Activated CD4-positive, CD25-positive, alpha-beta regulatory T cell (primary cell): ENCODE measurements at places on chromosomes 3 and 15.

DNA sequence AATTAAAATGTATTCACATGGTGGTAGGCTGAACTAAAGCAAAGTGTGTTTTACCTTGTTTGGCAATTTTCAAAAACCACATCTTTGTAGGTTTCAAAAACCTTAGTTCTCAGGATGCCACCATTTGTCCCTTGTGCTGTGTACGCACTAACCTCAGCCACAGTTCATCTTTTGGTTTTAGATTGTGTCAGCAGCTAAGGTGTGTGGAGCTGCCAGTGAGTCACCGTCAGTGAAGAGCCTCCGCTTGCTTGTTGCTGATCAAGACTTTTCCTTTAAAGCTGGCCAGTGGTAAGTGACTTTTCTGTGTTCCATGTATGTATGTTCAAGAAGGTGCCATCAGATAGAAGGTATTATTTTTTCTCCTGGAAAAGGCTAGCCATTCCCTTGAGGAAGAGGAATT, 21.1 kb downstream of the OXNAD1 start:
- peak; percentile 18 for DNase-seq

DNA sequence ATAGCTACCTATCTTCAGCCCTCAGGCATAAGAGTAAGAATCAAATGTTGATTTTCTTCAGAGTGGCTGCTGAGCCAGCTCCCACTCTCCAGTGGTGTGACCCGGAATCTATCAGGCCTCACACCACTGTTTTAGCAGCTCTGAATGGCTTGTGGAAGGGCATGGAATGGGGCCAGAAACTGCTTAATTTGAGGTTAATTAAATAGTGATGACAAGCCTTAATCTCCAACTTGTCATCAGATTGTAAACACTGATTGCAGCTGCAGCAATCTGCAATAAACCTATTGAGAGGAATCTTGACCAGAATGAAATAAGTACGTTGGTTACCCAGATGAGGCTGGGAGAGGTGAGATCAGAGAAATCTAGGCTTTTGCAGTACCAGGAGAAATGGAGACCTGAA, 317.4 kb downstream of the FHIT start:
- no peak for DNase-seq

- no peak for DNase-seq
Measured at GRCh38 chr3:112709911-112710310, 69.0 kb upstream of the CCDC80 start.

- no peak for DNase-seq
Measured at GRCh38 chr3:47978386-47978785, 37.8 kb downstream of the MAP4 start.

DNA sequence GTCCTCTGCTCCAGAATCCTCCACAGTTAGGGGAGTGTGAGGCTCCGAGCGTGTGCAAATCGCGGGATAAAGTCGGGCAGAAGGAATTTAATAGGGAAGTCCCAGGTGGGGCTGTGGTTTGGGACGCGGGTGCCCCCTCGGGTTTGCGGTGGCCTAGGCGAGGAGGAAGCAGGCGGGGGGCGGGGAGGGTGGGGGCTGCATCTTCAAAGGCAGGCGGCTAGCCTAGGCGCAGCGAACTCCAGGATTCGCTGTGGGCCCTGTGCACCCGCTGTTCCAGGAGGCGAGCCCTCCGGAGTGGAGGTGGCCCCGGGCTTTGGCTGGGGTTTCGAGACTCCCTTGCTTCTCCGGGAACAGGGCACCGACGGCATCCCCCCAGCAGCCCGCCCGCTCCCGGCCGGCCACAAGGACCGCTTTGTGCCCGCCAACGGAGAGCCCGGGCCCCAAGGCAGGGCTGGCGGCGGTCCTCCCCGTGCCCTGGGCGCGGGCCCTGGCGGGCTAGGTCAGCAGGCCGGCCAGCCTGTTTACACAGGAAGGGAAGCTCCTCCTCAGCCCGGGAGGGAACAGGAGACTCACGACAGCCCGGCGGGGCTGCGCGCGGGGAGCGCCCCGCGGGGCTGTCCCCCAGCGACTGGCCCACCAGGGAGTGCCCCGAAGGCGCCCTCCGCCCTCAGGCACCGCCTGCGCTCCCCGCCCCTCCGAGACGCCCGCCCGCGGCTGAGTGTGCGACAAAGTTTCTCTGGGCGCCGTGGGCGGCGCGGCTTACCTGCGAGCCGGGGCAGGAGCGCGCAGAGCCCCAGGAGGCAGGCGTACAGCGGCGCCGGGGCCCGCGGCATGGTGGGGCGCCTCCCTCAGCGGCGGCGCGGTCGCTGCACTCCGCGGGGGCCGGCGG, 753 bp downstream of the ITGB5 start:
- no peak for DNase-seq

DNA sequence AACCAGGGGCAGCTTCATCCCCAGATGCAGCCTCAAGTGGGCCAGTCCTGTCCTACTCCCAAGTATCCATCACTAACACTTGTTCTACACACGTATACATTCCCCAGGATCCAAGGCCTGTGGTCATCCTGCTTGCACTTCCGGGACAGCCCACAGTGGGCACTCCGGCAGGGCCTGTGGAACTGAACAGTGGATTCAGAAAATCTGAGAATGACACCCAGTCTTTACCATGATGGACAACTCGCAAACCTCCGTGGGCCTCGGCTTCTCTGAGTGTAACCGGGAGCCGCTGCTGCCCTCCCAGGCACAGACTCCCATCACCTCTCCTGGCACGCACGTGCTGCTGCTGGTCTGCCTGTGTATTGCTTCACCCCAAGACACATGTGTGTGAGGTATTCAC, 59.6 kb downstream of the ATP10A start:
- no peak for DNase-seq

GRCh38 chr15:65033659-65034269, 4.3 kb upstream of the MTFMT start:
- DNase-seq = no peak

- DNase-seq = no peak
Measured at GRCh38 chr3:39104961-39105686, 2.3 kb downstream of the GORASP1 start.

GRCh38 chr15:25439369-25439836, 579 bp upstream of the UBE3A start:
- no peak for DNase-seq

- DNase-seq = no peak
Measured at GRCh38 chr15:55526559-55527036, 18.6 kb upstream of the DNAAF4 start.

- DNase-seq = no peak
Measured at GRCh38 chr3:193660171-193660570, 67.2 kb downstream of the OPA1 start.

- peak; percentile 14 for DNase-seq
Measured at GRCh38 chr15:89177633-89178306, 43.6 kb downstream of the RLBP1 start.

DNA sequence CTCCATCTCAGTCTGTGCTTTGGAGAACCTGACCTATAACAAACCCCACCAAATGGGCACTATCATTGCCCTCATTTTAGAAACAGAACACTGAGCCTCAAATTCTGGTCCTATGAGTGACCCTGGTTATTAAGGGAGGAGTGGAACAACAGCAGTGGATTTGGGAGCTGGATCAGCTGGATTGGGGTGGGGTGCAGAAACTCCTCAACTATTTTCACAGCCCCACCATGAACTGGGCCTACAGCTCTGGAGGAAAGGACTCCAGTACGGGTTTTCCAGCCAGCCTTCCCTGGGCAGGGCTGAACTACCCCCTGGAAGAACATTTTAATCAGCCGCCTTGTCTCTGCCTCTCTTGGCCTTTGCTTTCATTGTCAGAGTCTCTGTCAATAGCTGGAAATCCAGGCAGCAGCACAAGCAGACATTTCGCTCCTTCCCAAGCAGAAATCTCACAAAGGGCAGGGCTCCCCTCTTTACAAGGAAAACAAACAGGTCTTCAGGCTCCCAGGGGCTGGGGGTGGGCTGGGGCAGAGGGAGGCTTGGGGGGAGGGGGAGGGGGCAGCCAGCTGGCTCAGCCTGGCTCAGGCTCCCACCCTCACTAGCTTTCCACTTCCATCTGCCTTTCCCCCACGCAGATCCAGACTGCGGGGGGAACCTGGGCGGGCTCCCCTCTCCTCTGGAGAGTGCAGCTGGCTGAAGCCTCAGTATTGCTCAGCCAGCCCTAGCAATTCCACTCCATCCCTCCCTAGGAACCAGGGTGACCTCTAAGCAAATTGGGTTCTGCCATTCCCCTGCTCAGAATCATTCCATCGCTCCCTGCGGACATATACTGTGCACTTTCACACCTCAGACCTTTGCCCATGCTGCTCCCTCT, 13.7 kb upstream of the TLE3 start:
- no peak for DNase-seq

- DNase-seq = no peak
Measured at GRCh38 chr3:38616111-38616510, 33.4 kb downstream of the SCN5A start.

GRCh38 chr3:24713516-24713915, 218.9 kb upstream of the THRB start:
- no peak for DNase-seq

DNA sequence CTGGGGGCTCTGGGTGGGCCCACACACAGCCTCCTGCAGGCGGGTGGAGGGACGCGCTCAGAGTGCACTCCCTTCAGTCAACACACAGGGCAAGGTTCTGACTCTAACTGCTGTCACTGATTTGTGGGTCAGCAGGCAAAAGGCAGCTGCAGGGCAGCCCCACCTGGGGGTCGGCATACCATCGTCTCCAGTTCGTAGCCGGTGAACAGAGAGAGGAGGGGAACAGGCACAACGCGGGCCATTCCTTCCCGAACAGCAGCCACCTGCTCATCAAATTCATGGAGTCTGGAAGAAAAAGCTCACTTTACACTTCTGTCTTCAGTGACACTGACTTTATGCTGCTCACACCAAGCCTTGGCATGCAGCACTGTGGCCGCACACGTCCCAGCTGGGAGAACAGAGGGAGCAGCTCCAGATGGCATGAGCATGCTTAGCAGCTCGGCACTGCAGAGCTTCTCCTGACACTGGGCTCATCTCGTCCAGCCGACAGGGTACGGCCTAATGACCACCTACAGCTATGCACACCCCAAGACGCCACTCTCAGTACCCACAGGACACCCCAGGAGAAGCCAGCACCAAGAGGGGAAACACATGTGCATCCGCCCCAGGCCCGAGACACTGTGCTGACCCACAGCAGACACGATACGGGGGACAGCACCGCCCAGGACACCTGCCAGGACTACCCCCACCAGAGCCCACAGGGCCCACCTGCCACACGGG, 14.4 kb upstream of the OCA2 start:
- DNase-seq = no peak

GRCh38 chr3:187782006-187782405, 36.7 kb upstream of the BCL6 start:
- DNase-seq = no peak

- no peak for DNase-seq
Measured at GRCh38 chr3:105463620-105464019, 96.9 kb downstream of the ALCAM start.

- DNase-seq = no peak
Measured at GRCh38 chr3:111605018-111605417, 9.9 kb upstream of the ZBED2 start.

GRCh38 chr15:73922186-73923151, 3.8 kb upstream of the LOXL1 start:
- no peak for DNase-seq

DNA sequence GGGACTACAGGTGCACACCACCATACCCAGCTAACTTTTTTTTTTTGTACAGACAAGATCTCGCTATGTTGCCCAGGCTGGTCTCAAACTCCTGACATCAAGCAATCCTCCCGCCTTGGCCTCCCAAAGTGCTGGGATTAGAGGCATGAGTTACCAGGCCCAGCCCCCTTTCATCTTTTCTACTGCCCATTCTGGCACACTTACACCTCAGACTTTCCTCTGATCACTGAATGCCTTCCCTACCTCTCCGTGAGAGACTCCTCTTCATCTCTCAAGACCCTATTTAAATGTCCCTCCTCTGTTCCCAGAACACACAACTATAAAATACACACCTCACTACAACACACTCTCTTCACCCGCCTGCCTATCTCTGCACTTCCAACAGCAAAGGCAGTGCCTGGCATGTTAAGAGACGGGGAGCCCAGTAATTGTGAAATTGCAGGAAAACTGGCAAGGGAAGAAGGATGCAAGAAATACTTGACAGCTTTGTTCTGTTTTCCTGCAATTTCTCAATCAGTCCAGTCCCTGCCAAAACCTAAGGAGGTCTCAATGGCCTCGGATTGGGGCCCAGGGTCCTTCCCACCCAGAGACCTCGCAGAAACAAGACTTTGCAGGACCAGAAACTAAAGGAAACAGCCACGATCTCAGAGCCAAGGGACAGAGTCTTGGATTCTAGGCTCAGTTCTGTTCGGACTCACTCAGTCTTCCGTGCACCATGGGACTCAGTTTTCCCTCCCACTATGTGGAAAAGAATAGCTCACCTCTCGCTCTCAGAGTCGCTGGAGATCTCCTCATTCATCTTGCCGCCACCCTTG, 849 bp downstream of the RRP9 start:
- no peak for DNase-seq

DNA sequence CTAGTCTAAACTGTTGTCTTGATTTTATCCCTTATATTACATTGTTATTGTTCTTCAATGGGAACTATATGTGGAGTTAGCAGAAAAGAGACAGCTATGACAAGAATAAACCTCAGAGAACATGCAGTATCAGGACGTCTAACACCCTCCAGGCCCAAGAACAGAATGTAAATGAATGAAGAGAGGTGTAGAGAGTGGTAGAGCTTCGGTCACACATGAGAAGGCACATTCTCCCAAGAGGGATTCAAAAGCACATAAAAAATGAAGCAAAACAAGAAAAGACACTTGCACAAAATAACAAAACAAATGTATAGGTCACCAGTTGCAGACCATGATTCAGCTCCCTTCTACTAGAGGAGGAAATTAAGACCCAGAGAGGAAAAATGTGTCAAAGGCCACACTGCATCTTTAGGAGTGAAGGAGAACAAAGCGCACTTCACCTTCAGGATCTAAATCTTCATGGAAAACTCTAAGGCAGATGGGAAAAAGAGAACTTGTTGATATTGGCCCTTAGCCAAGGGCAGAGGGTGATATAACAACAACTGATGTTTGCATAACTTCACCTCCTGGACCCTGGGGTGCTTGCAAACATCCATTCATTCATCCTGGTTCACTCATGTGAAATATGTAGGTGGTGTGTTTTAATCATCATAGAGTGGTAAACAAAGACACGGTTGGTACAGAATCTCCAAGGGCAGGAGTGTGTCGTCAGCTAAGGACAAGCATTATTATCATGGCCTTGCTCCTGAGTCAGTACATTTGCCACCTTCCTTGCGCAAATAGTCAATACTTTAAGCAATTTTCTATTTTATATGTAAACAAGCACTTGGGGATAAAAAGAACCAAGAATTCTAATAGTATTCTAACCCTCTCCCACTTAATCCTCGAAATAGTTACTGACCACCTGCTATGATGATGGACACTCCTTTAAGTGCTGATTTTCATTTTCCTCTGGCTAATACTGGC, 8.8 kb downstream of the NEK10 start:
- DNase-seq = no peak

DNA sequence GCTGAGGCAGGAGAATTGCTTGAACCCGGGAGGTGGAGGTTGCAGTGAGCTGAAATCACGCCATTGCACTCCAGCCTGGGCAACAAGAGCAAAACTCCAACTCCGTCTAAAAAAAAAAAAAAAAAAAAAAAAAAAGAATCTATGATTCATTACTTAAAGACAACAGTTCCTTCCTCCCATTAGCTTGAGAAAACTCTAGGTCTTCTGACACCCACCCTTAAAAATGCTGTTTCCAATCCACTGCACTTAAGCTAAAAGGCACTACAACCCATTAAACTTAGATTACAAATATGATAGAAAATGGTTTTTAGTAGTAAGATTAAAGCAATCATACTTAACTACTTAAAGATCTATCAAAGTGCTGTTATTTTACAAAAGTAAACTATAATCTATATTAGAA, 40.0 kb upstream of the BHLHE40 start:
- DNase-seq = no peak
